ENCODE measurements at places on chromosomes 16 and 17.

DNA sequence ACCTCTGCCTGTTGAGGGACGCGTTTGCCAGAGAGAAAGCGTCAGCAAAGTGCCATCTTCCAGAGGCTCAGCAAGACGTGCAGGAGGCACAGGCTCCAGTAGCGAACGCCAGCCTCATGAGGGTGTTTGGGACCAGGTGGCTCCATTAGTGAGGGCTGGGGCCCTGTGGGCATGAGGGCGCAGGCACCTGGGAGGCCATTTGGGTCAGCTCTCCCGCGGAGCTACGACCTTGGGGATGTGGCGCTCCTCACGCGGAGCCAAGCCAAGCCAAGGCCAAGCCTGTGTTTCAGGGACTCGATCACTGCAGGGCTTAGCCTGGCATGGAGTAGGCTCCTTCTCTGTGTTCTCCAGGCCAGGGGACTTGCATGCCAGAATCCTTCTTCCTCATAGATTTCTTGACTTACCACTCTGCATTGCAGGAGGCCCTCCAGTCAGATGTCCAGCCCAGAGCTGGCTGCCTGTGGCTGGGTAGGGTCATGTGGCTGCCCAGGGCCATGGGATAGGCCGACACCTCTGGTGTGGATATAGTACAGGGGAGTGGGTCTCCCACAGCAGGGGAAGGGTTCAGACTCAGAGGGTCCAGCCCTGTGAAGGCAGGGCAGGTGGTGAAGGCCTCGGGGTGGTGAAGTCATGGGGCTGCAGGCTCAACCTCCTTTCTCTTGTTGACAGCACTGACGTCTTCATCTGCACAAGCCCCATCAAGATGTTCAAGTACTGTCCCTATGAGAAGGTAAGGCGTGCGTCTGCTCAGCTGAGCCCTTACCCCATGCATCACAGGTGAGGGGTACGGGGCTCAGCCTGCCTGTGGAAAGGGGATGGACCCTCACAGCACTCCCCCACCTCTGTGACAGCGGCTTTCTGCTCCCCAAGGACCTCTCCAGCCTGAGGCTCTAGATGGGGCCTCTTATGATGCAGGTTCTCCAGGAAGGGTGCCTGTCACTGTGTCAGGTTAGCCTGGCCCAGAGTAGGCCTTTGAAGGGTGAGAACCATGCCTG, 19.6 kb downstream of the NT5M start:
- DNase-seq, result peak; percentile 53

- DNase-seq, result no peak
Measured at GRCh38 chr16:80804526-80805383, at the start of gene CDYL2. Gene CDYL2 (minus strand): TSS chr16:80804598. CDS start chr16:80804173, 425 bp downstream.

- DNase-seq, result no peak
Measured at GRCh38 chr16:82888591-82889001, 261.8 kb downstream of the CDH13 start.

DNA sequence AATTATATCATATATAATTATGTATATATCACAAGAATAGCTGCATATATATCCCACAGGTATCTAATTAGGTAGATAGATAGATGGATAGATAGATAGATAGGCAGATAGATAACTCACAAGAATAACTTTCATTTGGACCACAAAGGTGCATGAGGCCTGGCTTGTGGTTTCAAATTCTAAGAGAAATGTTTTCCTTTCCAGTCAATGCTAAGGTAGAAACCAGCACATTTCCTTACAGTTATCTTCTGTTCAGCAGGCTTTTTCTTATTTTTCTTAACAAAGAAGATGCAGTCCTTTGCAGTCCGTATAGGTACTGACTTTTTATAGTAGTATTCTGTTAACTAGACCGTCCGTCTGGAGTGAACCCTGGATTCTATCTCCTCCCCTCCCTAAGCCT, 152.9 kb upstream of the ANKFN1 start:
- DNase-seq, result no peak

DNA sequence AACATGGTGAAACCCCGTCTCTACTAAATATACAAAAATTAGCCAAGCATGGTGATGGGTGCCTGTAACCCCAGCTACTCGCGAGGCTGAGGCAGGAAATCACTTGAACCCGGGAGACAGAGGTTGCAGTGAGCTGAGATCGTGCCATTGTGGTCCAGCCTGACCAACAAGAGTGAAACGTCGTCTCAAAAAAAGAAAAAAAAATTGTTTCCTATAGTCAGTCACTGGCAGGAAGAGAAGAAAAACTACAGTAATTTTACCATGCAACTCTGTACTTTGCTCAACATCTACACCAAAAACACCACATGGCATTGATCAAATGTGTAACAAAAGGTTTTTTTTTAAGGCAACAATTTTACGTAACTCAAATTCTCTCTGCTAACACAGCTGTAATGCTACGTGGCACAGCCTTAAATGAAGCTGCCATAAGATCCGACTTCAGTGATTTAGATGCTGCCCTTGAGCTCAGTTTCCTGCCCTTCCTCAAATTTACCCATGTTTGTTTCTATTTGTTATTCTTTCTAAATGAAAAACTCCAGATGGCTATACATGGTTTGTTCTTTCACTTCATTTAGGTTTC, 40.2 kb downstream of the CNOT1 start:
- no peak for DNase-seq

GRCh38 chr17:7916808-7917207, 719 bp upstream of the RNF227 start:
- DNase-seq, result no peak

GRCh38 chr17:59790910-59791309, 83.5 kb downstream of the VMP1 start:
- no peak for DNase-seq

DNA sequence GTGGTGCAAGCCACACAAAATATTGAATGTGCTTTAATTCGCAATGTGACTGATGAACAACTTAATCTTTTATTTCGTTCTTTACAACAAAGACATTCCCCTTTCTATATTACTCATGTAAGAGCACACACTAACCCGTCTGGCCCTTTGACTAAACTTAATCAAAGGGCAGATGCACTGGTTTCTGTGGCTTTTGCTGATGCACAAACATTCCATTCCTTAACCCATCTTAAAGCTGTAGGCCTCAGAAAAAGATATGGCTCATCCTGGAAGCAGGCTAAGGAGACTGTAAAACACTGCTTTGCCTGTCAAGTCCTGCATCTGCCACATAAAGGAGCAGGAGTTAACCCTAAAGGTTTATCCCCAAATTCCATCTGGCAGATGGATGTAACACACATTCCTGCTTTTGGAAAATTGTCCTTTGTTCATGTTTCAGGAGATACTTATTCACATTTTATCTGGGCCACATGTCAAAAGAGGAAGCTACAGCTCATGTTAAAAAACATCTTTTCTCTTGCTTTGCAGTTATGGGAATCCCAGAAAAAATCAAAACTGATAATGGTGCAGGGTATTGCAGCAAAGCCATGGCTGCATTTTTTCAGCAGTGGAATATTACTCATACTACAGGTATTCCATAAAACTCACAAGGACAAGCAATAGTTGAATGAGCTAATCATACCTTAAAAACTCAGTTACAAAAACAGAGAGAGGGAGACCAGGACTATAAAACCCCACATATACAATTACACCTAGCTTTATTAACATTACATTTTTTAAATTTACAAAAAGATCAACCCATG, 137.2 kb downstream of the AHSP start:
- no peak for DNase-seq

- DNase-seq, result no peak
Measured at GRCh38 chr16:54171626-54172537, 114.7 kb downstream of the IRX3 start.

DNA sequence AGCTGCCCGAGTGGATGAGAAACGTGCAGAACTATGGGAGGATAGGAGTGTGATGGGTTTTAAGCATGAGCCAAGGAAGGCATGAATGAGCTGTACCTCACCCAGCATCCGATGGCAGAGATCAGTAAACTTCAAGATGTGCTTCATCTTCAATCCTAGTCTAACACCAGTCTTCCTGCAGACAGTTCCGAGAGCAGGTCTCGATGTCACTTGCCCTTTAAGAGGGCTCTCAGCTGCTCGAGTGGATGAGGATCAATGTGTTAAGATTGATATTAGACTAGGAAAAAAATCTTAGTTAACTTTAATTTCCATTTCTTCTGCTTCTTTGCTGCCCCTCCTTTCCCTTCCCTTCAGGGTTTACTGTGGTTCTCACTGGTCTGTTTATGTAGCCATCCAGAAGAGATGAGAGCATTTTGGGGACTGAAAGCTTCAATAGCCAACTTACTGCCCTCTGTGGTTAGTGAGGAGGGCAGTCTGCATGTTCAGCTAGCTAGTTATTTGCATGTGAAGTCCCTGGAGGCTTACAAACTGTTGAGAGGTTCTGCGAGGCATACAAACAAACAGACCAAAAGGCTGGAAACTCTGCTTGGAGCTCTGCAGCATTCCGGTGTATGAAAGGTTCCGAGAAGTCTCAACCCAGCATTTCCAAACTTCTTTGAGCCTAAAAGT, 15.3 kb downstream of the KLHL36 start:
- no peak for DNase-seq
